Fibroblast of the conjunctiva (primary cell): ENCODE measurements at places on chromosomes 7 and 10.

DNA sequence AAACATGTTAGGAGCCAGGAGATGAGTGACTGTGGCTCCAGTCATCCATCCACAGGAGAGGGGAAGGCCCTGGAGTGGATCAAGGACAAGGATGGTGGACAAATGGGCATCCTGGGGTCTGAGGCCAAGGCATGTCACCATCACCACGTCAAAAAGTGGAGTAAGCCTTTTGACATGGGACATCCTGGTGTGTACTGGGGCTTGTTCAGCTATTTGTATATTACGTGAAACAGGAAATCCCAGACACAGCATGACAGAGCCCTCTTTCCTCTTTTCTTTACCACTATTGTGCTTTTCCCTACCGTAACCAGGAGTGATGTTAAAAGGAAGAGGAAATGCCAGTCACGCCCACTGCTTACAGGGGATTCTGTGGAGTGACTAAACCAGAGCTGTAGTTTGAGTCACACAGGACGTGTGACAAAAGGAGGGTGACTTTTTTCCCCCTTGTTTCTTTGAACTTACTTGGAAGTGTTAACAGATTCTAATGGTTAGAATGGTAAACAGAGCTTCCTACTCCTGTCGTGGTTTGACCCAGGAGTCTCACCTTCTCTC lies 15.4 kb downstream of the ACSL5 start:
- DNase-seq: no peak

- no peak for DNase-seq
Observed at GRCh38 chr10:43093423-43094076, 16.7 kb downstream of the RET start.

- no peak for DNase-seq
Observed at GRCh38 chr7:34022626-34023025, 117.3 kb downstream of the BMPER start.

- DNase-seq: no peak
Observed at GRCh38 chr7:91517201-91517785, 253.1 kb downstream of the FZD1 start.

GRCh38 chr10:109029870-109030269 lies 893.4 kb downstream of the XPNPEP1 start:
- no peak for DNase-seq

DNA sequence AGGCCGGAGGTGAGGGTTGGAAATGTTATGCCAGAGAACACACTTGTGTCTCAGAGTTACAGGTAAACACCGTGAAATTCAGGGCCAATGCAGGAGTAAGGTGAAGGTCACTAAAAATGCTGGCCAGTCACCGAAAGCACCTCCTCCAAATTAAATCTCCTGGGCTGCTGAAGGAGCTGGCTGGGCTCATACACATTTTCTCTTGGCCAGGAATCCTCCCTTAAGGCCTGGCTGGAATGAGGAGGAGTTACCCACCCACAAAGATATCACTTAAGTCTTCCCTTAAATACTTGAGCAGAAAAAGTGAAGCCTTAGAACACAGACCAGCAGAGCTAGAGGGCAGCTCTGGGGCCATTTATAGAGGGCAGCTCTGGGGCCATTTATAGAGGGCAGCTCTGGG lies 46.3 kb downstream of the HTRA1 start:
- DNase-seq: no peak

- DNase-seq: no peak
Observed at GRCh38 chr7:95772298-95772770, at the start of gene DYNC1I1. Gene DYNC1I1 (plus strand): TSS chr7:95772554. CDS start chr7:95804730, 32,176 bp downstream.

GRCh38 chr10:34504534-34504933 lies 310.6 kb downstream of the PARD3 start:
- DNase-seq: no peak

DNA sequence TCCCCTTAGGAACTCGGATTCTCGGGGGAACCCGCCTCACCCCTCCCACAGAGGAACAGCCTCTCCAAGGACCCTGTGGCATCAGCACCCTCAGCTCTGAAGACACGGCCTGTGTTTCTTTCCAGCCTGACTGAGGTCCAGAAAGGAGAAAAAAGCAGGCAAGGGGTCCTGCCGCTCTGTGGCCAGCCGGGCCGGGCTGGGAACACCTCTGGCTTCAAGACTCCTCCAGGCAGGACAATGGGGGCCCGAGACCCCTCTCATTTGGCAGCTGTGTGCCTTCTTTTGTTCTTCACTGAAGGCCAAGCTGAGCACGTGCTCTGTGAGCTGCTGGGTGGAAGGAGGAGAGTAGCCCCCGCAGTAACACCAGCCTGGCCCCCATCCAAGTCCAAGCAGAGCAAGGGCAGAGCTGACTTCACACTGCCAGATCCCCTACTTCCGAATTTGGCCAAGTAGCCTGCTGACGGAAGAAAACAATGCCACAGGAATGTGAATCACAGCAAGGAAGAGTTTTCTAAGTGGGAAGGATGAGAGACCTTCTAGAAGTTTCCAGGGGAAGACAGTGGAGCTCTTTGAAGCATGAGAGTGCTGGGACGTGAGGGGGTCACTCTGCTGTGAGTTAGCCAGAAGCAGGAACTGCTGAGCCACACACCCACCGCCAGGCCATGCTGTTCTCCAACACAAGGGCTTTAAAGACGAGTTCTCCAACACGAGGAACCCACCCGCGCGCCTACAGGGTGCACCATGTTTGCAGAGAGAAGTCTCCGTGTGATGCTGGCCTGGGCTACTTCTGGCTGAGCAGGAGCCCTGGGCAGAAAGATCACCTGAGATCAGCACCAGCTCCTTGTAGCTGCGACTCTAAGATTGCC lies 3.1 kb downstream of the CNPY1 start:
- DNase-seq: no peak

GRCh38 chr7:29957521-29958310 lies 31.9 kb downstream of the SCRN1 start:
- DNase-seq: no peak

DNA sequence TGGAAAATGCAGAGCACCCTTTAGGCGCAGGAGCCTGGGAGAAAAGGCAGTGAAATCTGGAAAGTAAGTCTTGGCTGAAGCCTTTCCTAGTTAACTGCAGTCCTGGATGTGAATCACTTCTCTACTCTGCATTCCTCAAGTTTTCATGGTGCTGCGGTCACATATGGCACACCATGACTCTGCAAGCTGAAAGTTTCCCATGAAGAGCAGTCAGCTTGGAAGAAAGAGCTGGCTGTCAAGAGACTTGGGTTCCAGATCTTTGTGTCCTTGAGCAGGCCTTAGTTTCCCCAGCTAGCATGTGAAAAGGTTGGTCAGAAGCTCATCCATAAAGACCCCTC lies 548.3 kb downstream of the SORCS3 start:
- DNase-seq: no peak

- no peak for DNase-seq
Observed at GRCh38 chr10:125217990-125218675, 57.8 kb upstream of the CTBP2 start.

DNA sequence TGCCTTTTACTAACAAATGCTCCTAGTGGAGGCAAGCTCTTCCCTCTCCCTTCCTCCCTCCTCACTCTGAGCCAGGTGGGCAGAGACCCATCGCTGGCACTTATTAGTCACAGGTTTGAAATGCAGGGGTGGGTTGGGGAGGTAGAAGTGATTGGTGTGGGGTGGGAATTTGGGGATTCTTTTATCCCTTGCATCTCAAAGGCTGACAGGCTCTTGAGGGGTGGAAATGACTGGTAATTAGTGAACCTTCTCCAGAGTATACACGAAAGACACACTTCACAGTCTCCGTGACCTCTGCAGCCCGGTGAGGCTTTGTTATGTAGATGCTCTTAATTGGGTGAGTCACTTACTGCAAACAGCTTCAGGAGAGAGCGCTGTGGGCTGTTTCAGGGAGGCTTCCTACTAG lies 13.9 kb upstream of the LRMDA start:
- no peak for DNase-seq

DNA sequence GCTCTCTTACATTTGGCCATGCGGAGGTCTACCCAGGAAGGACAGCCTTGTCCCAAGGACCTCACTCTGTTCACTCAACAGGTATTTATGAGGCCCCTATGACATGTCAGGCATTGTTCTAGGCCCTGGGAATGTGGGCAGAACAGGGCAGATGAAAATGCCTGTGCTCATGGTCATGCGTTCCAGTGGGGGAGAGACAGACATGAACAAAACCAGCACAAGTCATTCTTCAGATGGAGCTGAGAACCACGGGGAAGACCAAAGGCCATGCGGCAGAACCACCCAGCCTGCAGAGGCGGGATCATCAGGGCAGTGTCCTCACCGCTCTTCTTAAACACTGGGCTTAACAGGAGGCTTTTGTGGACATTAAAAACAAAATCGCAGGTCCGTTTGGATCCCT lies 636.1 kb downstream of the SDK1 start:
- no peak for DNase-seq

DNA sequence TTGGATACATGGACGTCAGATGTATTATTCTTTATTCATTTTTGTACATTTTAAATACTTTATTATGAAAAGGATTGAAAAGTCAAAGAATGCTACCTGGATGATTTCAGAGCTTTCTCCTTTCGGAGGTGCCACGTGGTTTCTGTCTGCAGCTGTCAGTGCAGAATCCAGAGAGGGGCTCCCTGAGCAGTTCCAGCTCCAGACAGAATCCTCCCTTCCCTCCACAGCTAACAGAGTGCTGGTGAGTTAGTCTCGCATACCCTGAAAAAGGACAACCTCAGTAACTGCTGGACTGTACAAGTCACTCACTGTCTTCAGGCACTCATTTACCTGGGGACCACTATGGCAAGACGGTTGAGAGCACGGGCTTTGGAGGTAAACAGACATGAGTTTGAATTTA lies 10.9 kb downstream of the DNMBP start:
- DNase-seq: no peak

DNA sequence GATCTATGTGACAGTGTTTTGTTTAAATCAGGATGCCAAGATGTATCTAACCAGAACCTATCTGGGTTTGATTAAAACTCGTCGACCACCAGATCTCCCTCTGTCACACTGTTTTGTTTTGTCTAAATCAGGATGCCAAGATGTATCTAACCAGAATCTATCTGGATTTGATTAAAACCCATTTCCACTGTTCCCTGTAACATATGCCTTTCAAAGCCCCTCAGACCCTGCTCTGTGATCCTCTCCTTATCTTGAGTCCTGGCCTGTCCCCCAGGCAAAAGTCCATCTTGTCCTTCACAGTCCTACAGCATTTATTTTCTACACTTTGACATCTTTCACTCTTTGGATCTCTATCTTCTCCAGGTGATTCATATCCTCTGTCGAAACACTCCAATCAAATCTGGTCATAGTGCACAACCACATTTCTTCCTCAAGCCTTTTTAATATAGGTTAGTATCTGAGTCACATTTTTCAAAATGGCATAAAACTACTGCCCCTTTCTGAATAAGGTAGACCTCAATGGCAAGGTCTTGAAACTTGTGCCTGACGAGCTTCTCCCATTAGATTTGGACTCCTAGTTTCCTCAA lies 32.5 kb downstream of the ERLIN1 start:
- no peak for DNase-seq

GRCh38 chr7:24668927-24669635 lies 88.2 kb downstream of the GSDME start:
- peak; percentile 5 for DNase-seq

- DNase-seq: no peak
Observed at GRCh38 chr7:150569245-150569955, 2.2 kb downstream of the GIMAP4 start.

DNA sequence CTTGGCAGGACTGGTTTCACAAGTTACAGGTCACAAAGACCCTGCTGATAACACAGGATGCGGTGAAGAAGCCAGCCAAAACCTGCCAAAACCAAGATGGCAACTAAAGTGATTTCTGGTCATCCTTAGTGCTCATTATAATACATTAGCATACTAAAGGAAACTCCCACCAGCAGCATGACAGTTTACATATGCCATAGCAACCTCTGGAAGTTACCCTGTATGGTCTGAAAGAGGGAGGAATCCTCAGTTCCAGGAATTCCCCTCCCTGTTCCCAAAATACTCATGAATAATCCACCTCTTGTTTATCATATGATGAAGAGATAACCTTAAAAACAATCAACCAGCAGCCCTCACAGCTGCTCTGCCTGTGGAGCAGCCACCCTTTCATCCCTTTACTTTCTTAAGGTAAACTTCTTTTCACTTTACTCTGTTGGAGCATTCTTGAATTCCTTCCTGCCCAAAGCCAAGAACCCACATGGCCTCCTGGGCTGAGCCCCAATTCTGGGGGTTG lies 21.9 kb downstream of the DPY19L1 start:
- DNase-seq: no peak

GRCh38 chr7:120460949-120461348 lies 188.0 kb downstream of the KCND2 start:
- DNase-seq: no peak

DNA sequence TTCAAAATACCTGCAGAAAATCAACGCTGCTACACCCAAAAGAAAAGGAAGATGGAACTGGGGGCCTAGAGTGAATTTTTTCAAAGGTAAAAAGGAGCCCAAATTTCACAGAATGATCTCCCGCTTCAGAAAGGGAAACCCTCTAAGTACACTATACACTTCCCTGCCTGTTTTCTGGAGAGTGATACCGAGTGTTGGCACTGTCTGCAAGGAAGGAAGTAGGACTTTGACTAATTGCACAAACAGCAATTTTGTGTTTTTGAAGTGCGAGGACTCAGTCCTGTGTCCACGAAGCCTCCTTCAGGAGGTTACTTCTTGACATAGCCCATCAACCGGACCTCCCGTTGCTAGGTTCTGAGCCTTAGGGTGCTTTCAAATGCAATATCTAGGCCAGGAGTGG lies 106.3 kb downstream of the KIAA1217 start:
- DNase-seq: no peak

DNA sequence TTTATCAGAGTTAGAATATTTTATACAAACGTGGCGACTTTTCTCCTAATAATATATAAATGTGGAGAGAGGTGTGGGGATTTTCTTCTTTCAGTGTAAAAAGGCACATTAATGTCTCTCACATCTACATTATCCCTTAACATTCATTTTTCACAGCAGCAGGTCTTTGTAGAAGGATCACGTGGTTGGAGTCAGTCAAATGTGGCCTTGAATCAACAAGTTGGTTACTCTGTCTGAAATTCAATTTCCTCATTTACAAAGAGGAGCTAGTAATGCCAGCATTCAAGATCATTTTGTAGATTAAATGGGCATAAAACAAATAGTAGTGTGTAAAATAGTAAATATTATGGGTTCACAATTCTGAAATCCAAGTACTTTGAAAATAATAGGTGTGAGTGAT lies 183.1 kb upstream of the SEMA3E start:
- DNase-seq: no peak

GRCh38 chr7:81519886-81520285 lies 250.0 kb downstream of the HGF start:
- DNase-seq: no peak

DNA sequence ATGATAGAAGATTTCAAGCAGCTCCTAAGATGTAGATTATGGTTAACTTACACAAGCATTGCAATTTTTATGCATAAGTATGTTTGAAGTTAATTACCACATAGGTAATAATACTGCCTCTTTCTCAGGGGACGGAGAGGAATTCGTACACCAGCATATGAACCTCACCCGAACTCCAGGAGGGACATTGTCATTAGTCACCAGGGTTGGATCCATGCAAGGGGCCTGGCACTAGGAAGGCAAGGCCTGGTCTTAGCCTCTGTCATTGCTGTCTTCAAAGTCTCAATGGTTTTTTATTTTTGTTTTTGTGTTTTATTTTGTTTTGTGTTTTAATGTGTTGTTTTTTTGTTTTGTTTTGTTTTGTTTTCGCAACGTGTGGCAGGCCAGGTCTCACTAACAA lies 145.6 kb upstream of the PPP2R2D start:
- no peak for DNase-seq

GRCh38 chr7:41629711-41630111 lies 73.2 kb downstream of the INHBA start:
- DNase-seq: no peak
